ENCODE measurements at places on chromosomes 1 and 21.

- no peak for DNase-seq
Observed at GRCh38 chr1:43947061-43947873, 517 bp downstream of the IPO13 start.

GRCh38 chr1:199746666-199747384 lies 280.7 kb upstream of the NR5A2 start:
- DNase-seq = no peak

DNA sequence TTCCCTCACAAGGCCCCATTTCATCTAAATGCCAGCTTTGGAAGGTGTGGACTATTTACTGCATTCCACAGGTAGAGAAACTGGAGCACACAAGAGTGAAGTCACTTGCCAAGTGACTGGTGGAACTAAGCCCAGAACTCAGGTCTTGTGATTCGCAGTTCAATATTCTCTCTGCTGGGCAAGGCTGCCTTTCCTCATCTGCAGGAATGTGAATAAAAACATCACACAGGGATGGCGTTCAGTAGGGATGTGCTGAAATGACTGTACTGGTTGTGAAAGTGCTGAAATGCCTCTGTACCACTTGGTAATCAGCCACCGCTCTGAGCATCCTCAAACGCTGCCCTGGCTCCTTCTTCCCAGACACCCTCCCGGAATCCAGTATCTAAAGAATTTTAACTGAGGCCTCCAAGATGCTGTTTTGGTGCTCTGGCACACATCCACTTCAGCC lies 145.6 kb downstream of the HIVEP3 start:
- DNase-seq = no peak

GRCh38 chr1:109207467-109208103 lies 6.1 kb upstream of the SARS1 start:
- no peak for DNase-seq

DNA sequence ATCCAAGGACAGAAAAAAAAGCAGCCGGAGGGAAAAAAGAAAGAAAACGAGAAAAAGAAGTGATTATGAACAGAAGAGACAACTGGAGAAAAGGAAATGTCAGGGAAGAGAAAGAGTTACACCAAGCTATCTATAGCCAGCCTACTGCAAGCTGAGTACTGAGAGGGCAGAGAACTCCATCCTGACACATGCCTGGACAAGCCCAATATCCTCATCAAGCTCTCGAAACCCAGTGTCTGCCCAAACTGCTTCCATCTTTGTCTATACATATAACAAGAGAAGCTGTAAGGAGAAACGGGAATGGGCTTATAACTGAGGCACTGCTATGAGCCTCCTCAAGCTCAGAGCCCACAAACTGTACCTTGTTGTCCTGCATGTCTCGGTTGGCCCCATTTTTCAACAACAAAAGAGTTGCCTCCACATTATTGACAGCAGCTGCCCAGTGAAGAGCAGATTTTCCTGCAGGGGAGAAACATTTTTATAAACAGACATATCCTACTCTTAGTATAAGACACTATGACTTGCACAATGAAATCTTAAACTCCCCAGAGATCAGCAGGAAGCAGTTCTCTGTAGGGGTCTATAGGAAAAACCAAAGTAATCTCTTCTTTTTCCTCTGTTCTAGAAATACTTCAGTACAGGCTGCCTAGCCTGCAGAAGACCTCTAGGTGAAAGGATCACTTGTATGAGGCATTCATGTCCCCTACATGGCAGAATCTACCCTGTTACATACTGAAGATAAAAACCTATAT lies 21.2 kb upstream of the ADAM30 start:
- no peak for DNase-seq

DNA sequence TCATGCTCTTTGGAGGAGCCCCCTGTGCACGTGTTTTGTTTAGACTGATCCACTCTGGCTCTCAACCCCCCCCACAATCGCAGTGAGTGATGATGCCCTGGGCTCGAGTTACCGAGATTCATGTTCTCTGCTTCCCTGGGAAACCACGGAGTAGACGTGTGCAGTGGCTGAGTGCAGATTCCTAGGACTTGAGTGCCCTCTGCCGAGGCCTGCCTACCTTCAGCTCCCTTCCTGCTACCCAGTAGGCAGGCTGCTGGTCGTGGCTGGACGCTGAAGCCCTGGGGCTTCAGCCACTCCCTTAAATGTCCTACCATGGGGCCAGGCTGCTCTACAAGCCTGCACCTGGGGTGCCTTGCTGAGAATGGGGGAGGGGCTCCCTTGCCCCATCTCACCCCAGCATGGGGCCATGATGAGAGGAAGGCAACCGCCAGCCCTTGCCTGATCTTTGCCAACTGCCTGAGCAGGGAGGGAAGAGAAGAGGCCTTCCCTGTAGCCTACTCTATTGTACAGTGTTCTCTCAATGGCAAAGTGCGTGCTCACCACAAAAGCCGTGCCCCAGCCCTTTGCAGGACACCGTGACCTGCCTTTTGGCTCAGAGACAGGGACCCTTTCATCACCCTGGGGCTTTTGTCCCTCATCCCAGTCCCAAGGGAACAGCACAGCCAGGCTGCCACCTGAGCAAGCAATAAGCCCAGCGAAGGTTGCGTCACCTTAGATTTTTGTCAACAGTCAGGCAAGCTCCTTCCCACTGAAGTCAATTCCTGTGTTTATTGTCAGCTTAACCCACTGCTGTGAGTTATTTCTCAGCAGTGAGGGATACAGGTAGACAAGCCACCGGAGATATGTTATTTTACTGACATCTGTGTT lies 4.1 kb upstream of the GRIK3 start:
- DNase-seq = no peak

- peak; percentile 32 for DNase-seq
Observed at GRCh38 chr1:91511386-91511785, 10.7 kb downstream of the CDC7 start.

- no peak for DNase-seq
Observed at GRCh38 chr1:160810486-160810885, 14.5 kb downstream of the LY9 start.

DNA sequence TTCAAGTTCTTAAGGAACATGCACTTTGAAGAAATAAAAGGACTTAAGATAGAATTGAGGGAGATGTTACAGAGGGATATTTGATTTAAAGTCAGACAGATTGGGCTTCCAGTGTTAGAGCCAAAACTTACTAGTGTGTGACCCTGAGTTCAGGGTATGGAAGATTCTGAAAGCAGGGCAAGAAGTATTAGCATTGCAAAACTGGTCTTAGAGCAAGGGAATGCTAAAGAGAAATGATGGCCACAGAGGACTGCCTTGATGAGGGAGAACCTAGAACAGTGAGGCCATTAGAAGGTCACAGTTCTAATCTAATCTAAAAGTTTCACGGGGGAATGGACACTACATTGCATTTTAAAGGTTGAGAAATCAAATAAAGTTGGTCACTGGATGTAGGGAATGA lies 45.5 kb downstream of the UROD start:
- no peak for DNase-seq

DNA sequence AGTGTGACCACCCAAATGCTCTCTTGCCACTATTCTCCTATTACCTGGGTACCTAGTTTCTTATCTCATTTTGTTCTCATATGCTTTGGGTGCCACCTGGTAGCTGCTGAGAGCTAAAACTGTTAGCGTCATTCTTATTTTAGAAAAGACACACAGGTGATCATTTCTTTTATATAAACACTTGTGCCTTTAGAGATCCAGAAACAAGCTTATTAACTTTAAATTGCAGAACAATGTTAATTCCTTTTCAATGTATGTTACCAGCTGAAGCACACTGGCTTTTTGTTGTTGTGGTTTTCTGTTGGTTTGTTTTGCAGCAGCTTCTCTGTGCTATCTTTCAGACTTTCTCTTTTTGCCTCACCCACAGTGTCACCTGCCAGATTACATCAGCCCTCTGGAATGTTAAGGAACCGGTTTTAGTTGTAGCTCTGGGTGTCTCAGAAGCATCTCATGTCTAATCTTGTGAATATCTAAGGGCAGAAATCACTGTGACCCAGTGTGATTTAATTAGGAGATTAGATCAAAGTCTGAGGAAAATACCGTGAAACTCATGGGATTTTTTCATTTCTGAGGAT lies 43.4 kb upstream of the SLC19A2 start:
- DNase-seq = no peak

GRCh38 chr1:150236614-150237100 lies 745 bp upstream of the ANP32E start:
- no peak for DNase-seq

DNA sequence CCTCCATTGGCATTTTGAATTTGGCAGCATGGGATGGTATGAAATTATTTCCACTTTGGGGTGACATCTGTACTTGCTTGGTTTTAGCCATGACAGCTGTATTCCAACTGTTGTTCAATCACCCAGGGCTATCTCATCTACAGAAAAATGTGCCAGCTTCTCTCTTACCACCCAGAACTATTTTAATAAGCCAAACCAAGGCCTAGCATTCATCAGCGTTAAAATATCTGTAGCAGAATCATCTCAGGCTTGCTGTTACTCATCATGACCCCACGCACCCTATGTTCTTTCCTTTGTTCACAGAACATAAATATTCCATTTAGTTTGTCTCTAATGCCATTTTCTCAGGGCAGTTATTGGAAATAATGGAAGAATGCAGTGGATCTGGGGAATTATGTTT lies 49.8 kb downstream of the GIPC2 start:
- DNase-seq = no peak

DNA sequence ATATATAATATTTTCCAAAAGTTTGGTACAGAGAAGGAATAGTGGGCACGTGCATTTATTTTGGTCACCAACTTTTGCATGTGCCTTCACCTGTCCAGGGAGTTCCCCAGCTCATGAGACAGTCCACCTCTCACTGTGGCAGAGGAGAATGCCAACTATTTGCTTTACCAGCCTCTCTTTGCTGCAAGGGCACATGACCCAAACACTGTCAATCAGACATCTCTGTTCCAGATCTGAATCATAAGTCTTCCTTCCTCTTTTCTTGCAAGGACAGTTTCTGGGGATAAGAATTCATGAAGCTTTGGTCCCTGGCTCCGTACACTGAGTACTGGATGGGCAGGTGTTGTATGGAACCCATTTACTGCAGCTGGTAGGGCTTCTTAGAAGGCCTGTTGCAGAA lies 38.6 kb downstream of the C1orf87 start:
- DNase-seq = no peak

- no peak for DNase-seq
Observed at GRCh38 chr1:59502009-59502691, 205.3 kb downstream of the FGGY start.

DNA sequence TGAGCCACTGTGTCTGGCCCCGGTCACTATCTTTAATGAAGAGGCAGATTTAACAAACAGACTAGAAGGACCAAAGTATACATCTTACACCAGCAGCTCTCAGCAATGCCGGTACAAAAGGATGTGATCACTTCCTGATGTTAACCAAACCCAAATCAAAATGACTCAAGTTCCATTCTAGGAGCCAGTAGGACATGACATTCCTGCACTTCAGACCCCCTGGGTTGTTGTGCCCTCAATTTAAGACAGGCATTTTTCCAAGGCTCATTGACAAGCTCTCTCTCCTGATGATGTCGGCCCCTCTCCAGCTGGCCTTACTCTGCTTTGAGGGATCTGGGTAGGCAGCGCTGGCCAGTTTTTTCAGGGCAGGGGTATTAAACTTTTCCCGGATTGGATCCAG lies 35.1 kb downstream of the YARS1 start:
- no peak for DNase-seq

DNA sequence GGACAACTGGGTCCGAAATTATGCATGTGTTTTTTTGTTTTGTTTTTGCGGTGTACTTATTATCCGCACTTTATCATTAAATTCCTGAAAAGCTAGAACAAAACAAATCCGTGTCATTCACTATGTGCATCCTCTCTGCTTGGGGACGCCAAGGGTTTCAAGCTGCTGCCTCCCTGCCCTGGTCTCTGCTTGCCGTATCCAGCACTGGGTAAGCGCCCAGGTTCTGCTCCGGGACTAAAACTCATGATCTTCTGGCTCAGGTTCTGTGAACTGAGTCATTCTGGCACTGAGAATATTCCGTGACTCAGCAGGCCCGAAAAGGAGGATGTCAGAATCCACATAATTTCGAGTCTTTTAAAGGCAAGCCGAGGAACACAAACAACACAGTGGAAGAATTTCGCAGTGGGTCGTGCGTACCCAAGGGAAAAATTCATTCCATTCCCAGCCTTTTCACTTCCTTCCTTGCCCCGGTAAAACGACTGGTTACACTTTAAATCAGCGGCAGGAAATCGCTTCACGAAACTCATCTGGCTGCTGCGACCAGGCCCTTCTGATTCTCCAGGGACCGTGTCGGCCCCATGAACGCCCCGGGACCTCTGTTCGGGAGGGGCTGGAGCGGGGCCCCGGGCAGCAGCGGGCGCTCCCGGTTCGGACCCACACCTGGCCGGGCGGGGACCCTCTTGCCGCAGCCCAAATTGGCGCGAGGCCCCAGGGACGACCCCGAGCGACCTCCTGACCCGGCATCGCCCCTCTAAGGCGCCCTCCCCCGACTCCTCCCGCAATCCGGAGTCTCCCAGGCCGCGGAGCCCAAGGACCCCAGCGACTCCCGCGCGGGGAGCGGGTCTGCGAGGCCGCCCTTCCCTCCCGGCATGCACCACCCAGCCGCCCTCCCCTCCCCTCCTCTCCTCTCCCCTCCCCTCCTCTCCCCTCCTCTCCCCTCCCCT lies 746 bp upstream of the LAMC1 start:
- no peak for DNase-seq

- no peak for DNase-seq
Observed at GRCh38 chr1:6367381-6368012, 26.1 kb downstream of the ACOT7 start.

DNA sequence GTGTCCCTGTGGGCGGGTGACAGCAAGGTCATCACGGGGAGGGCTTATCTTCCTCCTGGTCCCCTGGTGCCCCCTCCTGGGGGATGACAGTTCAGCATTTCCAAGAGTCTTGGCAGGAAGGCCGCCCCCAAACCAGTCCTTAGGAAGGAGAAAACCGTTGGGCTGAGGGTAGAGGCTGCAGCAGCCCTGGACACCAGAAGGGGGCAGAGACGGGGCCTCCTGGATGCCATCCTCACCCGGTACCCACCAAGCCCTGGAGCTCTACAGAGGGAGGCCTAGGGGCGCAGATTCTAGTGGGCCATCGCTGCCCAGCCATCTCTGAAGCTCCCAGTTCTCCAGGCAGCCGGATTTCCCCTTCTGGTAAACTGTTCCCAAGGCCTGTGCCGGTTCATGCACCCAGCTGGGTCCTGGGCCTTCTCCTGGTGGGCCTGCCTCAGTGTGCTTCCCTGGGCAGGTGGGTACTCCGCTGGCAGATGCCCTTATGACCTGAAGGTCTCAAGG lies 14.8 kb upstream of the ZNF669 start:
- no peak for DNase-seq

- no peak for DNase-seq
Observed at GRCh38 chr1:100530880-100531487, 7.0 kb upstream of the GPR88 start.

- no peak for DNase-seq
Observed at GRCh38 chr1:25874635-25875153, 814 bp downstream of the PAQR7 start.

- DNase-seq = no peak
Observed at GRCh38 chr21:30713766-30714165, 4.8 kb downstream of the KRTAP21-3 start.

DNA sequence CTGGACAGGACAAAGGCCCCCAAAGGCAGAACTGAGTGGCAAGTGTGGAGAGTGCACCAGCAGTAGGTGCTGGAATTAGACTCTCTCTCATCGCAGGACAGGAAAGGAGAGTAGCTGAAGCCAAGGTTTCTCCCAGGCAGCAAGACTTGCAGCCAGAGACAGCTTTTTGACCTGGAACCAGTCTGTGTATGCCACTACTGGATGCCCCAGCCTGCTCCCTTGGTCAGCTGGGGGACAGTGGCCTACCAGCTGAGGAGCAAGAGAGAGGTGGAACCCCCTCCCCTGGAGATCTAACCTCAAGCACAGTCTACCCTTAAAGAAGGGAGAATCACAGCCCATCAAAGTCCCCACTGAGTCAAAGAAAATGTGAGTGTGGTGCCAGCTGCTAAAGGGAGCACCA lies 375.7 kb downstream of the KCNH1 start:
- no peak for DNase-seq
